Thoracic aorta (tissue), 2 donors: ENCODE measurements at places on chromosomes 1 and 21.

DNA sequence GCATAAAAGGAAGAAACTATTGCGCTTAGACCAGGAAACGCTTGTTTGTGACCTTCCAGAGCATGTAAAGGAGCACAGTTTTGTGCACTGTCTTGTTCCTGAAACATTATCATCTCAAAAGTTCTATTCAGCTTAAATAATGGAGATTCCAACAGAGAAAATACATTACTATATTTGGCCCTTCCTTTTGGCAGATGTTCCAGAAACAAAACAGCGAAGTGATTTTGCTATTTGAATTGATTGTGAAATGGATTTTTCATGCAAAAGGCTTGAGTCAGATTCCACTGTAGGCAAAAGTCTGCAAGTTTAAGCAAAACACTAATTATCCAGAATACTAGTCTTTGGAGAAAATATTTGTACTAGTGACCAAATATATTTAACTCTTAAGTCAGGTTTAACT lies 80.3 kb upstream of the PTBP2 start:
- H3K4me3 ChIP-seq = no peak overlapping the region
- no peaks in the 10 kb centered on the region for H3K4me1 ChIP-seq
- H3K27me3 ChIP-seq = no peaks in the 10 kb centered on the region
- no peaks in the 10 kb centered on the region for H3K36me3 ChIP-seq
- H3K27ac ChIP-seq = no peak overlapping the region

GRCh38 chr1:33640114-33640660 lies 167.7 kb downstream of the ZSCAN20 start:
- no peaks in the 10 kb centered on the region for H3K27me3 ChIP-seq
- no peak overlapping the region for H3K27ac ChIP-seq
- no peak overlapping the region for H3K4me3 ChIP-seq
- peaks cover 7% of the 10 kb centered on the region for H3K4me1 ChIP-seq

DNA sequence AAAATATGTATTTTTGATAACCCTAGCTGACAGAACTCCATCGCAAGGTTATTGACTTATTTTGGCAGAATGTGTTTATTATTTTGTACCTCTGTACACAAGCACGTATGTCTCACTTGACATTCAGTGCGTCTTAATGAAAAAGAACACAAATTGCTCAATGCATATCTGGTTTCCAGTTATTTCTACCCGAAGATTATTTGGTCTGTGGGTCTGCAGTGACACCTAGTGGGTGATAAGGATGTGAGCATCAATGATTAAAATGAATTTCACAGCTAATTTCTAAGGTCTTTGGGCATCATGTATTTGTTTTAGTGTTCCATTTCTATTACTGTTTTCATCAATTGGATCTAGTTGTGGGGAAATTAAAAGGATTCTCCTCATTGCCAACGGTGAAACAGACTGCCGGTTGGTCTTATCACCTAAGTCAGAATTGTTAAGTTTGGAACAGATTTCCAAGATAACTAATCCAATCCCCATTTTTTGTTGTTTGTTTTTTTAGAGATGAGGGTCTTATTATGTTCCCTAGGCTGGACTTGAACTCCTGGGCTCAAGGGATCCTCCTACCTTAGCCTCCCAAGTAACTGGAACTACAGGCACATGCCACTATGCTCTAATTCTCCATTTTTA lies 13.9 kb downstream of the DDX20 start:
- H3K36me3 ChIP-seq = peaks cover 15% of the 10 kb centered on the region
- no peak overlapping the region for H3K27ac ChIP-seq
- DNase-seq = no peak
- no peak overlapping the region for H3K4me3 ChIP-seq
- H3K4me1 ChIP-seq = no peaks in the 10 kb centered on the region
- no peaks in the 10 kb centered on the region for H3K27me3 ChIP-seq

GRCh38 chr1:154756793-154757548 lies 113.1 kb downstream of the KCNN3 start:
- no peak overlapping the region for H3K27ac ChIP-seq
- H3K36me3 ChIP-seq = no peaks in the 10 kb centered on the region
- no peak overlapping the region for H3K4me3 ChIP-seq

DNA sequence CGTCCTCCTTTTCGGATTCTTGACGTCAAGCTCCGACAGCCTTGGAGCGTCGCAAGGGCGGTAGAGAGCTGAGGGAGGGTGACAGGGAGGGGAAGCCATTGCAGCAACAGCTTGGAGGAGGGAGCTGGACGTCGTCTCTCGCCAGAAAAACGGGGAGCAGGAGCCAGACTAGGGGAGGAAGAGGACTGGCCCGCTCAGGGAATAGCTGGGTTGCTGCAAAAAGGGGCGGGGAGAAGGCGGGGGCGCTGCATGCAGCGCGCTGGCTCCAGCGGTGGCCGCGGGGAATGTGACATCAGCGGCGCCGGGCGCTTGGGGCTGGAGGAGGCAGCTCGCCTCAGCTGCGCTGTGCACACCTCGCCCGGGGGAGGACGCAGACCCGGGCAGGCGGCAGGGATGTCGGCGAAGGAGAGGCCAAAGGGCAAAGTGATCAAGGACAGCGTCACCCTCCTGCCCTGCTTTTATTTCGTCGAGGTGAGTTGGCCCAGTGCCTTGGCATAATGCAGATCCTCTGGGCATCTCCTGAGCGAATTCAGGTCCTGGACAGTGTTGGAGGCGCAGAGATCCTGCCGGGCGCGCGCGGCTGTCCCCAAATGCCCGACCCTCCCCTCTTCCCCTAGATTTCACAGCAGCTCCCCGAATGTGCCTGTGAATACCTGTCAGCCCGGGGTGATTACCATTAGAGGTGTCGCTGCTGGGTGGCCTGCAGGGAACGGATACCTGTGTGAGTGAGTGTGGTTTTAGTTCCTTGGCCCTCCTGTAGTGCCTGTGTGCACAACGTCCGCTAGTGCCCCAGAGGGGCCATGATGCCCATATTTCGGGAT lies at the start of gene PLPPR4:
PLPPR4 (plus strand) TSS at position 292 of the 821 bp plus-strand sequence; CDS start at position 394, 102 bp downstream.
- H3K36me3 ChIP-seq = no peaks in the 10 kb centered on the region
- H3K4me1 ChIP-seq = no peaks in the 10 kb centered on the region
- no peak for DNase-seq
- H3K27me3 ChIP-seq = no peaks in the 10 kb centered on the region

DNA sequence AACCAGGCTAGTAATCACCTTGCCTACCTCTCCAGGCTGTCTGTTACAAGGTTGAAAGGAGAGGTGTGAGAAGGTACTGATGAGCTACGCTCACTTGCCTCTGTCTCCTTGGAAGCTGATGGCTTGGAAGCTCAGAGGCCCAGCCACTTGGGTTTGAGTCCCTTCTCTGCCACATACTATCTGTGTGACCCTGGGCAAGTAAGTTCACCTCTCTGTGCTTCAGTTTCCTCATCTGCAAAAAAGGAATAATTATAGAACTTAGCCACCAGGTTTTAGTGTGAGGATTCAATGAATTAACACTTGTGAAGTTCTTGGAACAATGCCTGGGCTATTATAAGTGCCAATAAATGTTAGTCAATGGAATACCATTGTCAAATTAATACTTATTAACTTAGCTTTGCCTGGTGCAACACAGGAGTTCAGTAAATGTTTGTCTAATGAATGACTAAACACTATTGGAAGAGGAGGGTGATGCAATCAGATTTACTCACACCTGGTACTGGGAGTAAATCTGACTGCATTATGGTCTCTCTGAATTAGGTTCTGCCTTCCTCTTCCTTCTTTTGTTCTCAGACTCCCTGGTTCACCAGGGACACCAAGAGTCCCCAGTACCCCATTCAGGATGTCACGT lies 55.5 kb downstream of the TRABD2B start:
- no peaks in the 10 kb centered on the region for H3K4me1 ChIP-seq
- H3K36me3 ChIP-seq = no peaks in the 10 kb centered on the region
- H3K27ac ChIP-seq = no peak overlapping the region
- no peak for DNase-seq
- H3K4me3 ChIP-seq = no peak overlapping the region
- H3K27me3 ChIP-seq = no peaks in the 10 kb centered on the region

DNA sequence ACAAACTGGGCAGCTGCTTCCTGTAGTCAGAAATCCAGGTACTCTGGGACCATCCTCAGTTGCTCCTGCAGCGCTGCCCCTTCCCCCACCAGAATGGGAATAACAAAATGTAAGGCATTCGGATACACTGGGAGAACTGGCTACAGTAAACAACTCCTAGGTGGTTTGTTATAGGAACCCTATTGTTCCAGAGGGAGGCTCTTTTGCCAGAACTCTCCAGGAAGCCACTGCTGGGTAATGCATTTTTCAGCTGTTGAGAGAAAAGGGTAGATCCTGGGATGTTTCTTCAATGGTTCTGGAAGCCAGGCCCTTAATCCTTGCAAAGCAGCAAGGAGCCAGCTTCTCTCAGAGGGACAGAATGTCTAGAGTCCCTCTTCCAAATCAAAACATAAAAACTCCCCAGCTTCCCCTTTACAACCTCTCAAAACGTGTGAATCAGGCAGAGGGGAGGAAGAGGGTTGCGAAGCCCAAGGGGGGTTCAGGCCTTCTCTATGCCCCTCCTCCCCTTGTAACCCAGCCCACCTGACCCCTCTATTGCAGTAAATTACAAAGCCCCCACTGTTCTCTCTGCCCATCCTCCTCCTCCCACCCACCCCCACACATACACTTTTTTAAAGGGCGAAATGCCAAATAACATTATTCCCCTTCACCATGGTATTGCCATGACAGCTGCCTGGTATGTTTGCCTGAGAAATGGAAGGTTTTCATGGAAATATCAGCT lies 29.1 kb downstream of the PLPP3 start:
- H3K27me3 ChIP-seq = no peaks in the 10 kb centered on the region
- H3K36me3 ChIP-seq = no peaks in the 10 kb centered on the region

GRCh38 chr1:206907304-206907991 lies 10.2 kb downstream of the IL24 start:
- no peak overlapping the region for H3K27ac ChIP-seq
- no peaks in the 10 kb centered on the region for H3K36me3 ChIP-seq
- H3K4me1 ChIP-seq = peaks cover 14% of the 10 kb centered on the region
- DNase-seq = no peak
- peaks cover 7% of the 10 kb centered on the region for H3K27me3 ChIP-seq

- no peaks in the 10 kb centered on the region for H3K4me1 ChIP-seq
- H3K27ac ChIP-seq = no peak overlapping the region
- no peaks in the 10 kb centered on the region for H3K27me3 ChIP-seq
- no peak for DNase-seq
- no peak overlapping the region for H3K4me3 ChIP-seq
Observed at GRCh38 chr1:70038025-70038424, 167.4 kb downstream of the LRRC40 start.

DNA sequence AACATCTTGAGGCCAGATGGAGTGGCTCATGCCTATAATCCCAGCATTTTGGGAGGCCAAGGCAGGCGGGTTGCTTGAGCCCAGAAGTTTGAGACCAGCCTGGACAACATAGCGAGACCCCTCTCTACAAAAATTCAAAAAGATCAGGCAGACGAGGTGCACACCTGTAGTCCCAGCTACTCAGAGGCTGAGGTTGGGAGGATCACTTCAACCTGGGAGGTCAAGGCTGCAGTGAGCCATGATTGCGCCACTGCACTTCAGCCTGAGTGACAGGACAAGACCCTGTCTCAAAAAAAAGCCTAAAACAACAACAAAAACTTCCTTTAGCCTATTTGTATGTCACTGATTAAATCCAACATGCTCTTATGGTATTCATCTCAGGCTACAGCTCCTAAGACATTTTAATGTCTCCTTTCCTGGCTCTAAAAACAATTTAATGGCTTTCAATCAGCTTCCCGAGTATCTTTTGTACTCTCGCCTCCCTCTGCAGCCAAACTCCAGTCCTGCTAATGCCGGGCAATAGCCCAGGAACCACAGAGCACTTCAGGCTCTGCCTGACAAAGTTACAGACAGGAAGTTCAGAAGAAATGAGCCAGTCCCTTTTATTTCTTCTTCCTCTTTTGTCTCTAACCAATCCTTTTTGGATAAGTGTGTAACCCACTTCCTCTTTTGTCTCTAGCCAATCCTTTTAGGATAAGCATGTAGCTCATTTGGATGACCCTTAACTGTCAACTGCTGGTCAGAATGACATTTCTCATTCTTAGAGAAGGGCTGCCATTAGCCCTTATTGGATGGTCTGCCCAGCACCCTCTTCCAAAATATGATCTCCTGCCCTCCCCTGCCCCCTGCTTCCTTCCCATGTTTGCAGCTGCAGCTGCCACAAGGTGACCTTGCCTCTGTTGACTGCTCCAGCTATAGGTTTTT lies 6.6 kb upstream of the DOP1B start:
- H3K27ac ChIP-seq = peak overlapping the region; percentile 68
- no peaks in the 10 kb centered on the region for H3K36me3 ChIP-seq
- no peaks in the 10 kb centered on the region for H3K27me3 ChIP-seq
- H3K4me1 ChIP-seq = peaks cover 15% of the 10 kb centered on the region
- H3K4me3 ChIP-seq = no peak overlapping the region

DNA sequence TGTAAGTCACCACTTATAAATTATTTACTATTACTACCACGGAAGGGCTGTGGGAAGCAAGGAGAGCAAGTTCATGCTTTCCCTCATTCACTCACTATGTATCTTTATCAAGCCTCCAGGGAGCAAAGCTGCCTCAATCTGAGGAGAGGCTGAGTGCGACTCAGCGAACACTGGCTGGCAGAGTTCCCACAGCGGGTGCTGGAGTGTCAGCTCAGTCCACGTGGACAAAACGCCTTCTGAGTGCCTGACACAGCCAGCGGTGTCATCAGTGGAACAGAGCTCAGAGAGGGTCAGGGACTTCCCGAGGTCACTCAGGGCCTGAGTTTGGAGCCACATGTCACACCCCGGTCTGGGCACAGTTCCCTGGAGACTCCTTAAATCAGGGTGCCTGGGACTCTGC lies 16.9 kb downstream of the MATN1 start:
- no peak overlapping the region for H3K27ac ChIP-seq
- H3K4me1 ChIP-seq = no peaks in the 10 kb centered on the region
- H3K4me3 ChIP-seq = no peak overlapping the region
- no peak for DNase-seq
- no peaks in the 10 kb centered on the region for H3K27me3 ChIP-seq

DNA sequence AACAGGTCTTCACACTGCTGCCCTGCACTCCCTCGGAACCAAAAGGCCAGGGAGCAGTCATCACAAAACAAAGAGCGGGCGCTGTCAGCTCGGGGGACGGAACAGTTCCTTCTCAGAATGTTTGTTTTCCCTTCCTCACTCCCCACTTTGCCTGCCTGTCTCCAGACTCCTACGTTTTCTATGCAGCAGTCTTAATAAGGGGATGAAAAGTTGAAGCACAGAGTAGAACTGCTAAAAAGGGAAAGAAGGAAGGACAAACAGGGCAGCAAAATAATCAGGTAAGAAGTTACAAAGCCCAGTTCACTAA lies 738 bp upstream of the GPR161 start:
- H3K4me3 ChIP-seq = peak overlapping the region; percentile 91
- H3K27ac ChIP-seq = peak overlapping the region; percentile 93
- peaks cover 3% of the 10 kb centered on the region for H3K4me1 ChIP-seq
- no peak for DNase-seq
- H3K27me3 ChIP-seq = no peaks in the 10 kb centered on the region
- H3K36me3 ChIP-seq = no peaks in the 10 kb centered on the region

GRCh38 chr1:54160351-54160750 lies 7.6 kb upstream of the CDCP2 start:
- no peaks in the 10 kb centered on the region for H3K4me1 ChIP-seq
- H3K4me3 ChIP-seq = no peak overlapping the region
- no peak overlapping the region for H3K27ac ChIP-seq
- no peaks in the 10 kb centered on the region for H3K27me3 ChIP-seq

GRCh38 chr1:81183051-81183450 lies 617.7 kb upstream of the ADGRL2 start:
- no peaks in the 10 kb centered on the region for H3K4me1 ChIP-seq
- no peak for DNase-seq
- H3K27me3 ChIP-seq = no peaks in the 10 kb centered on the region
- no peak overlapping the region for H3K4me3 ChIP-seq
